Daoy (cell line): ENCODE measurements at places on chromosomes 2 and 18.

- DNase-seq = no peak
These were observed 27.7 kb upstream of the SPATS2L start for GRCh38 chr2:200278694-200279316.

DNA sequence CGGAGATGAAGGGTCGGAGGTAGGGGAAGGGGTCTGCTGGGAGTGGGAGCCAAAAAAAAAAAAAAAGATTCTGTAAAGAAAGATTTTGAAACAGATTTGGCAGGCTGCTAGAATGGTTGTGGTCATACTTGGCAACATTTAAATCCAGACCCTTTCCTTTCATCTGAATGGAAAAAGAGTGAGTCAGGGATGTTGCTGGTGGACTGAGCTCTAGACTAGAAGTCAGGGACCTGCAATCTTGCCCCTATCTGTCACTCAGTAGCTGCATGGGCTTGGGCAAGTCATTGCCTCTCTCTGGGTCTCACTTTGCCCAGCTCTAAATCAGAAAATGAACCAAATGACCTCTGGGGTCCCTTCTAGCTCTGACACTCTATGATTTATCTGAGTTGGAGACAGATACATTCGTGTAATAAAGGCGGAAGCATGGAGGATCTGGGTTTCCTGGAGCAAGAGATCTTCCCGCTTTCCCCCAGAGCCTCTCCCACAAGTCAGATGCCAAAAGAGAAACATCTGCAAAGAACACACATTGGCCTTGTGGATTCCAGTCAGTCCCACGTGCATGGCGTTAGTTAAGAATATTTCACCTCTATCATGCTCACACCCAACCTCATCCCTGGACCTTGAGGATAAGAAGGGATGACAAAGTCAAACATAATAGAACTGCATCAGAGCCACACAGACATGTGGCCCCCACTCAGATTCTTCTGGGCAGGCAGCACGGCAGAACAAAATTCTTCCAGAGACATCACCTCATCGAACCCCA is 58.5 kb downstream of the ADD2 start:
- no peak for DNase-seq

- DNase-seq = no peak
These were observed 209.8 kb downstream of the MGAT5 start for GRCh38 chr2:134463699-134464022.

DNA sequence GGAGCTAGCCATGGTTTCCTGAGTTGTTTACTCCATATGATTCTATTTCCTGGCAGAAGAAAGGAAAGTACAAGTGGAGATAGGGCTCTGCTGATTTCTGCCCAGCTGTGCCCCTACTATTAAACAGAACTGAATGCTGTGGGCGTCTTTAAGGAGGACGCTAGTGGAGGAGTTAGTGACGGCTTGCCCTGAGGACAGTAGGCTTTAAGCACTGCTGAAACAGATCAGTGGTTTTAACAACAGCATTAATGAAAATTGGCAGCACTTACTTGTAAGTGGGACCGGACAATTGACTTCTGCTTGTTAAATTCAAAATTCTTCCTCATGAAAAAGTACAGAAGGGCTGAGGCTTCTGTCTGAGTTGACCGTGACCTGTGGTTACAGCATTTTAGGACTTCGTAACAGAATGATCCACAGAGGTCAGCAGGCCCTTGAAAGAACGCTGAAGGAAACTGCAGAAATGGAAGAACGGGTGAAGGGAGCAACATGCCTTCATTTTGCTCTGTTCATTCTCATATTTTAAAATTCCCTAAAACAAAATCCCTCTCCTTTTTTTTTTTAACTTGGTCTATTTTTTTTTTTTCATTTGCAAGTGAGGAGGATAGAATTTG is 80.6 kb upstream of the CCDC195 start:
- DNase-seq = no peak

- DNase-seq = peak; percentile 38
These were observed 420.3 kb downstream of the PTPRM start for GRCh38 chr18:7987284-7987976.

DNA sequence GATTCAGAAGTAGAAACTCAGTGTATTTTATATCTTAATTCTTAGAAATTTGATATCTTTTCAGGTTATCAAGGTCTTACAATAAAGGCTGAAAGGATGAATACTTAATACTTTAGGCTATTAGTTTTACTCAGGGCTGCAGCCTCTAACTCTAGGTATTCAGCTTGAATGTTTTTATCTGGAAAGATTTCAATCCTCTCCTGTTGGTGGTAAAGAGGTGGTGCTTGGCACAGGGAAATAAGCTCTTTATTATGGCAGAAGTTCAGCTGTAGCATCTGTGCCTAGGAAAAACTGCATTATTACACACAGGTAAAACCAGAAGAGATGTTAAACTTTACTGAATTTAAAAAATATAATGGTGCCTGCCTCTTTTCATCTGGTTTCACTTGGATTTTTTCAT is 11.1 kb downstream of the ACVR2A start:
- no peak for DNase-seq

DNA sequence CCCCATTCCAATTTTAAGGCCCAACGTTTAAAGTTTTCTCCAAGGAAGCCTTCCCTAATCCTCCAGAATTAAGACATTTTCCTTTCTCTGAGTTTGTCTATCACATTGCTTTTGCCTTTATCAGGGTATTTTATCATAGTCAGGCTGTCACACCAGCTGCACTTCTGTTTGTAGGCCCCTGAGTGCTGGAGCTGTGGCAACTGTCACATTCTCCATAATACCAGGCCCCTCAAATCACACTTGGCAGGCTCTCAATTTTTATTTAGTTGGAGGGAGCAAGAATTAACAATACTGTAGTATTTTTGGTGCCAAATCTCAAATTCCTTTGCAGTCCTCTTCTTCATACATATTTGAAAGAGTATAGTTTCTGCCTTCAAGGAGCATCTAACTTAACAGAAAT is 122.2 kb downstream of the FSHR start:
- no peak for DNase-seq

GRCh38 chr2:75675908-75676307 is 29.3 kb downstream of the MRPL19 start:
- DNase-seq = no peak

DNA sequence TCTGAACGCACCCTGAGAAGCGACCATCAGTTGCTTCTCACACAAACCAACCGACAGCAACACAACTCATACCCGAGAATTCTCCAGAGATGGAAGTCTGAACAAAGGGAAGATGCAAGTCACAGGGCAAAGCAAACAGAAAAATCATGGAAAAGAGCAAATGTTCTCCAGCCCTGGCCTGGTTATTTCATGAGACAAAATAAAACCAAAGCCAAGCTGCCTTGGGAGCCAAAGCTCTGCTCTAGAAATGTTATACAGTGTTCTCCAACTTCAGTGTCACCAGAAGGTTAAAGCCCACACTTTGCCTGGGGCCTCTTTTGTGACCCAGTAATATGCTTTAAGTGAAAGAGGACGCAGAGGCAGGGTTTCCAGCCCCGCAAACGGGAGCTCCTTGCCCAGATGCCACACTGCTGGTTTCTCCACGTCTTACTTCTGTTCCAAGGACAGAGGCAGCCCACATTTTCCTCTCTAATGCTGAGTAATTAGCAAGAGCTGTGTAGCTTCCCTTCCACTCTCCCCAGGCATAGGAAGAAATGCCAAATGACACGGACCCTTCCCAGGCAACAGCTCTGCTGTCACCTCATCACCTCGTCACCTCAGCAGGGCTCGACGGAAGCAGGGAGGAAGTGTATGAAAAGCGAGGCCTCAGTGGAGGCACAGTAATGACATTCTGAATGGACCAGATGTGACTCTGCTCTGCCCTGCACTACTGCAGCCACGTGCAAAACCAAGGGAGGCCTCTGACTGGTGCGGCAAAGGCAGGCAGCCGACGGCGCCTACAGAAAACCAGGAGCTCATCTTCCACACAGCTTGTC is 64.7 kb downstream of the FBXO15 start:
- no peak for DNase-seq

DNA sequence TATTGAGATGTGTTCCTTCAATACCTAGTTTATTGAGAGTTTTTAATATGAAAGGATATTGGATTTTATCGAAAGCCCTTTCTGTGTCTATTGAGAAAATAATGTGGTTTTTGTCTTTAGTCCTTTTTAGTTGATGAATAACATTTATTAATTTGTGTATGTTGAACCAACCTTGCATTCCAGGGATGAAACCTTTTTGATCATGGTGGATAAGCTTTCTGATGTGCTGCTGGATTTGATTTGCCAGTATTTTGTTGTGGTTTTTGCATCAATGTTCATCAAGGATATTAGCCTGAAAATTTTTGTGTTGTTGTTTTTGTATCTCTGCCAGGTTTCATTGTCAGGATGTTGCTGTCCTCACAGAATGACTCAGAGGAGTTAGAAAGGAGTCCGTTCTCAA is 1710.4 kb downstream of the SUCLG1 start:
- DNase-seq = no peak

GRCh38 chr2:12686708-12687283 is 29.9 kb upstream of the TRIB2 start:
- no peak for DNase-seq
